ENCODE measurements at places on chromosomes 2 and 18.

DNA sequence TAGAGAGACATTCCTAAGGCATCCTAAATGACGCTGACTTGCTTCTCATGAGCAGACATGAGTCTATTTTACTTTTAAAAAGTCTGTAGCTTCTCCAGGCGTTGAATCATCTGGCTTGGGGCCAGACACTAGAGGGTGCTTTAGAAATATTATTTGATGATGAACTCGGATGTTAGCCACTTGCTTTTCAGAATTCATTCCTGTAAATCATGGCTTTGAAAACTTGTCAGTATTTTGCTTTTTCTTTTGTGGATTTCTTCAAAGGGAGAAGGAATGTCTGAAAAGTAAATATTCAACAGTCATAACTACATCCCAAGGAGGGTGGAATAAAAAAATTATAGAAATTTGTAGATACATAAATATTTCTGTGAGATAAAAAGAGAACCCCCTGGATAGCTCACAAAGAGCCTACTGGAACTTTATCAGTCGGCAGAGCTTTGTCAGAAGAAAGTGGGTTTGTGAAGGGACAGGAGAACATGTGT, 370.8 kb downstream of the OSR1 start:
- DNase-seq, result no peak

DNA sequence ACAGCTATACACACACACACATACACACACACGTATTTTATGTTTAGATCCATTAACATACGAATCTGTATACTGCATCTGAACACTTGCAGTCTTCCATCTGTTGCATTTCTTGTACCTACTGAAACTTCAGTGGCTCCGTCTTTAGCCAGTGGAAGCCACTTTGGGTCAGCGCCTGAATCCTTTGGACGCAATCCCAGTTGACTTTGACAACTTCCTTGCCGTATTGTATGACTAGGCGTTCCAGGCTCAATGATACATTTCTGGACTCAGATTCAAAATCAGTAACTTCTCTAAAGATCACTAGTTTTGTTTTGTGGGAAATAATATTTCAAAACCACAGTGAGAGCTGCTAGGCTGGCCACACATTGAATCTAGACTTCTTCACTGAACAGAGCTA, 101.5 kb upstream of the GPC1 start:
- peak; percentile 10 for DNase-seq

DNA sequence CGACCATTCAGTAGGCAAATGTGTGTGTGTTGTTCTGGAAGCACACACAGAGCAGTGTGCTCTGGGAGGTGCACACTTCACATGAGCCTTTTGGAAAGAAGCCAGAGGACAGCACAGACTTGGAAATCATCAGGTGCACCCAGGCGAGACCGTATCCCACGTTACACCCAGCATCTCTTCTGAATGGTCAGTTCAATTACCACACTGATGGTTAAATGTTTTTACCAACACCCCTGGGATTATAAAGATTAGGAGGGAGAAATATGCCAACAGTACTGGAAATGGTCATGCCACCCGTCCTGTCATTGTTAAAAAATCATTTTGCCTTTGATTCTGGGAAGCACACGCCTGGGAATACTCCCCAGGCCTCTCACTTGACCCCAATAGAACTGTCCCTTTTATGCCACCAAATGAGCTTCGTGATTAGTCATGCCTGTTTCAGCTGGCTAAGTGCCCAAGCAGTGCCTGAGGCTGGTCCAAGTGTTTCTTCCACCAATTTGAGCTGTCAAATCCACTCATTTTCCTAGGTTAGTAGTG, 183.7 kb downstream of the NRP2 start:
- DNase-seq, result no peak

- DNase-seq, result no peak
These were observed 37.9 kb downstream of the SLC38A11 start for GRCh38 chr2:164917296-164917903.

DNA sequence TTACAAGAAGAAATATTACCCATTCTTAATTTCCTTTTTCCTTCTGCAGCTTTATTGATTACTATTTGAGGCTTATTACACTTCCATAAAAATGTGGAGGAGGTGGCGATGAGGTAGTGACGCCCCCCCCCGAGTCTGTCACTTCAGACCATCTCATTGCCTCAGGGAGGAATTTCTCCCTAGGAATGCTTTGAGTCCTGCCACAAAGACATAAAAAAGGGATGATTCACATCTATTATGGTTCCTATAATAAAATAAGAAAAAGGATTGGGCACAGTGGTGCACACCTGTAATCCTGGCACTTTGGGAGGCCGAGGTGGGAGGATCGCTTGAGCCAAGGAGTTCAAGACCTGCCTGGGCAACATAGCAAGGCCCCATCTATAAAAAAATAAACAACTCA, 93.7 kb downstream of the AOX1 start:
- DNase-seq, result no peak

GRCh38 chr2:137892739-137893138, 71.5 kb upstream of the HNMT start:
- no peak for DNase-seq

DNA sequence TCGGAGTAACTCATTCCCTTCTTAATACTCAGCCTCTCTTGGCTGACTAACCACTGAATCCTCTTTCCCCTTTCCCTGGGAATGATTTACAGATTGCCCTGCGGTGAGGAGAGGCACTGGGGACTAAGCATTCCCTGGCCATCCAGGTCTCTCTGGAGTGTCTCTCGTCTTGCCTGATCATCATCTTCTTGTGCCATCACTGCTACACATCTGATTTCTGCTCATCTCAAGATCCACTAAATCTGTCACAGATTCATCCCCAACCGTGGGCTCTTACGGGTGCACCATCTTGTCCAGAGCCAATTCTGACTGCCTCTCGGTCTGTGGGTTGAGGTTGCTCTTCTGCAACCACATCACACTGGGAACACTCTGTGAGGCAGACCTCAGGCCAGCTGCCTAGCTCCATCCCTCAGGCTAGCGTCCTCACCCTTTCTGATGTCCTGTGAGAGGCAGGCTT, 12.0 kb downstream of the SFTPB start:
- no peak for DNase-seq

GRCh38 chr2:224837558-224837957, 121.4 kb upstream of the CCDC195 start:
- DNase-seq, result no peak

All from cardiac septum (tissue), 1 donor.